ENCODE measurements at places on chromosomes 1 and 21.

DNA sequence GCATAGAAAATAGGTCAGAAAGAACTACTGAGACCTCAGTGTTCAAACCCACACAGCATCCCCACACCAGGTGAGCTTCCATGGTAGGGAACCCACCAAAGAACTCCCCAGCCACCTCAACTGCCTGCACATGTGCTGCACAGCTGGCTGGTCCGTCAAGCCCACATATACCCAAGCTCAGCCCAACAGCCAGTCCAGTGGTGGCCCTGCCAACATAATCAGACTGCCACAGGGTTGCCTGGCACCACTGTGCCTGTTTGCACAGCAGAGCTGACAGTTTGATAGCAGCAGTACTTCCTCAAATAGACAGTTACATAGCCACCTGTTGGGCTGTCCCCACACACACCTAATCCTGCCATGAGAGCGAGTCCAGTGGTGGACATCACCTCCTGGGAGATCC, 283.3 kb upstream of the PRMT6 start:
- no peak for DNase-seq

GRCh38 chr1:179630719-179631118, 39.1 kb downstream of the TDRD5 start:
- DNase-seq = no peak

GRCh38 chr1:172203135-172203823, 217.2 kb upstream of the C1orf105 start:
- DNase-seq = peak; percentile 19

- peak; percentile 22 for DNase-seq
Observed at GRCh38 chr1:44903011-44903680, 60.1 kb upstream of the PTCH2 start.

GRCh38 chr1:56977910-56978309, 12.1 kb upstream of the C8B start:
- DNase-seq = no peak

- DNase-seq = no peak
Observed at GRCh38 chr1:75712306-75712705, 12.2 kb upstream of the ACADM start.

- DNase-seq = peak; percentile 100
Observed at GRCh38 chr1:234925440-234926263, 203.0 kb downstream of the TOMM20 start.

GRCh38 chr1:206472886-206473285, 2.6 kb downstream of the IKBKE start:
- no peak for DNase-seq

DNA sequence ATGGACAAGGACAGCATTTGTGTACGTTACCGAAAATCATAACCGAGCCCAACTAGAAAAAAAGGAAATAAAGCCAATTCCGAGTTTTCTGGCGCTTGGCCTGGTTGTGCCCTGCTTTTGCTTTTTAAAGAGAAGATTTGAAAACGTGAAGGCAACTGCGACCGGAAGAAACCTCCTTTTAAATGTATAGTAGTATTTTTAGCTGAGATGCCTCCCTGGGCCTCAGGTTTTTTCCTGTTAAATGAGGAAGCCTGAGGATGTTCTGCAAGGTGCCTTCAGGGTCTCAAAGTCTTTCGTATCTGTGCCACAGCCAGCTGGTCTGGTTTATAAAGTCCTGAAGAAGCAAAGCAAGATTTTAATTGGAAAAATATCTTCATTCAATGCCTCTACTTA, 371 bp upstream of the ODF2L start:
- DNase-seq = no peak

DNA sequence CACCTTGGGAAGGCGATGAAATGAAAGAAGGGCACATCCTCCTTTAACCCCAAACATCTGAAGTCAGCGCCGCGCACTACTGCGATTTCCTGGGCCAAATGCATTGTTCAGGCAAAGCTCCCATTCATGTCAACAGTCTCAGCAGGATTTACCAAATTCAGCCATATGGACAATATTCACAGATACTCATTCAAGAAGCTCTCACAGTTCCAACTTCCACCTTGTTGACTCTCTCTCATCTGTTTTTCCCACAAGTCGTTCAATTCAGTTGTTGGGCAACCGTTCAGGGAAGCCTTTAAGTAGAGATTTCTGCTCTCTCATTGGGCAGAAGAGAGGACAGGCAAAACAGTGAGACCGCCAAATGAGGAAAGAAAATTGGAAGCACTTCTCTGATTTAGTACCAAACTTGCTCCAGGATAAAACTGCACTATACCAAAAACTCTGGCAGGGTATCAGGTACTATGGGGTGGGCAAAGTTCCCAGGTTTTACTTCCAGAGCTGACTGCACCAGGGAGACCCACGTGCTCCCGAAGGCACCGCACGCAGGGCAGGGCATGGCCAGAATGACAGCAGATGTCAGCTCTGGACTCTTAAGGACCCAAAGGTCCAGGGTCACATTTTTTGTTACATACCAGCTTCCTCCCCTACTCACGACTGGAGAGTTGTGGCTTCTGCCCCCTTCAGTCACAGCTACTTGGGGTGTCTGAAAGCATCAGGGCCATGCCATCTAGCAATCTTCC, 668.8 kb downstream of the KIF26B start:
- no peak for DNase-seq

DNA sequence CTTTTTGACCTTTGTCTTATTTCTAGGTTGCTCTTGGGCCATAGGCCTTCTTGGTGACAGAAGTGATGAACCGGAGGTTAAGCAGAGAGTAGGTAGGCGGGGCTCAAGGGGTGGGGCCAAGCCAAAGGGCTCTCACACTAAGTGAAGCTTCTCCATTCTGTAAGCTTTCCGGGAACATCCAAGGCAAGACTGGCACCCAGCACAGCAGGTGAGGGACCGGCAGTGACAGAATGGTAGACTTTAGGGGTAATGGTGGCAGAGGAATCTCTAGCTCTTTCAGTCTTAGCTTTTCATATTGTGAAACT, at the start of gene TNFAIP8L2:
TNFAIP8L2 (plus strand) TSS at position 135 of the 305 bp plus-strand sequence. CDS start 2,049 bp downstream, outside the sequence.
- no peak for DNase-seq

- DNase-seq = no peak
Observed at GRCh38 chr1:30957560-30958222, 49.1 kb upstream of the SDC3 start.

GRCh38 chr1:71706029-71706671, 576.2 kb downstream of the NEGR1 start:
- peak; percentile 17 for DNase-seq

DNA sequence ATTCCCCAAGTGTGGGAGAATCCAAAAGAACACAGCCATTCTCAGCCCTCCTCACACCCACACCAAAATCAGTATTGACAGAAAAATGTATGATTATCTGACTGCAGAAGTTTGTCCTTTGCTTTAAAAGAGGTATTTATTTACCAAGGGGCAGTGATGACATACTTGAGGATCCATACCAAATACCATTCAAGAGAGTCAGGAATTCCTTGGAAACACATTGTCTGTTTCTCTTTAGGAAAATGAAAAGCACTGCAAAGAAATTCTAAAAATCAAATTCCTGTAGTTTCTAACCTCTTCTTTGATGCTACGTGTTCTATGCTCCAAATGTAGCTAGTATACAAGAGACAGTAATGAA, 509.6 kb upstream of the CXADR start:
- DNase-seq = peak; percentile 73

GRCh38 chr1:116193768-116194167, 82.6 kb downstream of the MAB21L3 start:
- no peak for DNase-seq

DNA sequence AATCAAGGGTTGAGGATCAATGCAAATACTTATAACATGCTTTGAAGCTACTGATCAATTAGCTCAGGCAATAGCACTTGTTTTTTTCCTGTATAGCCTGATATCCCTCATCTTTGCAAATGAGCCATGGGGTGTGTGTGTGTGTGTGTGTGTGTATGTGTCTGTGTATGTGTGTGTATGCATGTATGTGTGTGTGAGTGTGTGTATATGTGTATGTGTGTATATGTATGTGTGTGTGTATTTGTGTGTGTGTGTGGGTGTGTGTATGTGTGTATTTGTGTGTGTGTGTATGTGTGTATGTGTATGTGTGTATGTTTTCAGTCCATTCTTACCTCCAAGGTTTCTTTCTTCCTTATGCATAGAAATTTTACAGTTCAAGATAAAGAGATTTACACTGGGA, 78.4 kb upstream of the SSX2IP start:
- no peak for DNase-seq

GRCh38 chr1:28132171-28133167, 44.0 kb downstream of the PTAFR start:
- no peak for DNase-seq

- DNase-seq = peak; percentile 9
Observed at GRCh38 chr1:111955755-111956154, 33.7 kb downstream of the KCND3 start.

GRCh38 chr1:18657506-18658201, 27.0 kb downstream of the PAX7 start:
- DNase-seq = no peak

- DNase-seq = no peak
Observed at GRCh38 chr1:185526344-185527307, 207.6 kb upstream of the HMCN1 start.

DNA sequence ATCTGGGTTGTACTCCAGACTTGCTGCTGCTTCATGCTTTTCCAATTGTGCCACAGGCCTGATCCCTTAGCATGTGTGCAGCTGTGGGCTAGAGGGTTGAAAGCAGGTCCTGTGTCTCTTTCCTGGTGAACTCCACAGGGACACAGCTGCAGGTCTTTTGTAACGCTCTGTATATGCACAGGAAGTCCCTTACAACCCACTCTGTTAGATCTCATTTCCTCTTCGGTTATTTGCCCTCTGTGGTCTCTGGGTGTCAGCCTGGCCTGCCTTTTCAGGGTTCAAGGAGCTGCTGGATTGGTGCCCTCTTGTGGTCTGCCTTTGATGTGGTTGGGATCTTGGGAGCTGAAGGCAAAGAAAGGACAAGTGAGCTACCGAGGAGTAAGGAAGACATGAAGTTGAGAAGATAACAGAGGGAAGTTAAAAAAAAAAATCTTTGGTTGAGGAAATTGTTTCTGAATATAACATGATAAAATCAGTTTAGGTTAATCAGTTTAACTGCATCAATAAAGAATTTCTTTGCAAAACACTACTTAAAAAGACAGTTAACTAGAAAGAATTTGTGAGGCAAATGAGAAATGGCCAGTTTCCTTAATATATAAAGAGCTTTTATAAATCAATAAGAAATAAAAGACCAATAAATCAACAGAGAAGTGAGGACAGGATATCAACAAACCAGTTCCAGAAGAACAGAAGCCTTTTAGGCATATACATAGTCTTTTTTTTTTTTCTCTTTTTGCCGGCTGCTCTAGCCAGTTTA, 44.1 kb downstream of the UCK2 start:
- peak; percentile 44 for DNase-seq

- peak; percentile 42 for DNase-seq
Observed at GRCh38 chr1:58881471-58881994, 97.7 kb upstream of the JUN start.

DNA sequence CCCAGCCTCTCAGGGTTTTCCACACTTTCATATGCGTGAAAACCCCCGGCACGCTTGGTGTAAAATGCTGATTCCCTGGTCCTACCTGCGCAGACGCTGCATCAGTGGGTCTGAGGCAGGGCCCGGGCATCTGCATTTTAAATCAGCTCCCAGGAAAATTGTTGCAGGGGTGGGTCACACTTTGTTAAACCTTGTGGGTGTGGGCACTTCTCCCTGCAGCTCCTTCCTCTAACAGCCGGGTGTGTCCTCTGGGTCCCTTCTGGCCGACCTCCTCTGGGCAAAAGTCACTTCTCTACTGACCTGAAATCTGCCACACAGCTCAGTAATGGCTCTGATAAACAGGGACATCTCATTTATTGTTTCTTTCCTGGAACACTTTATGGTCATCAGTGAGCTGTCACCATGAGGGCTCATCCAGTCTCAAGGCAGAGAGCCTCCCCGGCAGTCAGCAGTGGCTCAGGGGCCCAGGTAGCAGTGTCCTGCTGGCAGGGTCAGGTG, 52.8 kb upstream of the TMPRSS2 start:
- DNase-seq = no peak

- peak; percentile 47 for DNase-seq
Observed at GRCh38 chr1:212641956-212642355, 33.4 kb downstream of the ATF3 start.
